ENCODE measurements at places on chromosomes 12 and 14.

DNA sequence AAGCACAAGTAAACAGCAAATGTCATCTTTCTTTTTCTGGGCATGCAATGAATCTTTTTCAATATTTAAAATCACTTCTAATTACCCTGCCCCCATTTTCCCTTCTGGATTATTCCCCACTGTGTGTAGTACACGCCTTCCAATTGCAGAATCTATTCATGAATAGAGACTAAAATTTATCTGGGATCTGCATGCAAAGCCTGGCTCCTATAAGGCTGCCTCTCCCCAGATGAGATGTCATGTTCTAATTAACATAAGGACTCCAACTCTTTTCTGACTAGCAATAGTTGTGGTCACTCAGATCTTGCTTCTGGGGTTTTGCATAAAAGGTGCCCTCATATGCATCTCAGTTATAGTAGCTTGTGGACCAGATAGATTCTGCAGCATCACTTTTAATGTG lies 473.5 kb downstream of the BTG1 start:
- no peak for DNase-seq

- DNase-seq, result peak; percentile 16
Observed at GRCh38 chr12:24561882-24562770, 386.8 kb downstream of the BCAT1 start.

- no peak for DNase-seq
Observed at GRCh38 chr12:123229051-123229450, 3.9 kb downstream of the MPHOSPH9 start.

- DNase-seq, result no peak
Observed at GRCh38 chr12:120235369-120236323, 29.9 kb downstream of the PXN start.

GRCh38 chr12:49276304-49277290 lies 11.7 kb downstream of the TUBA1C start:
- DNase-seq, result peak; percentile 49

DNA sequence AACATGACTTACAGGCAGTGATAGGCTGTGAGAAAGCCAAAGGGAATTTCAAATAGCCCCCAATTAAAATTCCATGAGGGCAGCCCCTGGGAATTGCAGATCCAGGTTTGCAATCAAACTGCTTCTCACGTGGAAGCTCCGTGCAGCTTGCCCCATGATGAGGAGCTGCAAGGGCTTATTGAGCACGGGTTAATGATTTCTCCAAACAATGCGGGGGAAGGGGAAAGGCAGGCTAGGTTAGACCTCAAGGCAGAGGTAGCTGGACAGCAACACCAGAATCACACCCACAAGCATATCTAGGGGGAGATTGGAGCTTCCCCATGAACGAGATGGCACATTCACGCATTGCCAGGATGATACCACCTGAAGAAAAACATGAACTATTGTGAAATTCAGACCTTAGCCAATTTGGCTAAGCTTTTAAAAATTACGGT lies 5.0 kb upstream of the DUSP6 start:
- no peak for DNase-seq

- DNase-seq, result no peak
Observed at GRCh38 chr12:18979401-18980126, 150.0 kb upstream of the PLEKHA5 start.

GRCh38 chr14:25132732-25133422 lies 82.9 kb upstream of the STXBP6 start:
- peak; percentile 75 for DNase-seq

DNA sequence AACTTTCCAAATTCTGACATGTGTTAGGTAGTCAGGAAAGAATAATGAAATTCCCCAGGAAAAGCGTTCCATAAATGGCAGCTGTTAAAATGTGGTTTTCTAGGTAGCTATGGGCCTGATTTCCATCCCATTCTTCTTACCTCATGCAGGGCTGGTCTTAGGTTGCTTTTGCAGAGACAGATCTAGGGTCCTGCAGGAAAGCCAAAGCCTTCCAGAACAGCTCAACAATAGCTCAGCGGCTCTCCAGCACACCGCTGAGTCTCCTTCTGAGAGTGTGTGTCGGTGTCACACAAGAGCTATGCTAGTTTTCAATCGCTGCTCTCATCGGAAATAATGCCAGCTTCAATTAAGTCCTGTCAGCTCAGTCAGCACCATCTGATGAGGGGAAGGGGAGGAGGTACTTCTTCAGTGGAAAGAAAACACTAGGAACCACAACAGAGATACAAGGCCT lies 106.7 kb downstream of the TMEM30B start:
- DNase-seq, result no peak

DNA sequence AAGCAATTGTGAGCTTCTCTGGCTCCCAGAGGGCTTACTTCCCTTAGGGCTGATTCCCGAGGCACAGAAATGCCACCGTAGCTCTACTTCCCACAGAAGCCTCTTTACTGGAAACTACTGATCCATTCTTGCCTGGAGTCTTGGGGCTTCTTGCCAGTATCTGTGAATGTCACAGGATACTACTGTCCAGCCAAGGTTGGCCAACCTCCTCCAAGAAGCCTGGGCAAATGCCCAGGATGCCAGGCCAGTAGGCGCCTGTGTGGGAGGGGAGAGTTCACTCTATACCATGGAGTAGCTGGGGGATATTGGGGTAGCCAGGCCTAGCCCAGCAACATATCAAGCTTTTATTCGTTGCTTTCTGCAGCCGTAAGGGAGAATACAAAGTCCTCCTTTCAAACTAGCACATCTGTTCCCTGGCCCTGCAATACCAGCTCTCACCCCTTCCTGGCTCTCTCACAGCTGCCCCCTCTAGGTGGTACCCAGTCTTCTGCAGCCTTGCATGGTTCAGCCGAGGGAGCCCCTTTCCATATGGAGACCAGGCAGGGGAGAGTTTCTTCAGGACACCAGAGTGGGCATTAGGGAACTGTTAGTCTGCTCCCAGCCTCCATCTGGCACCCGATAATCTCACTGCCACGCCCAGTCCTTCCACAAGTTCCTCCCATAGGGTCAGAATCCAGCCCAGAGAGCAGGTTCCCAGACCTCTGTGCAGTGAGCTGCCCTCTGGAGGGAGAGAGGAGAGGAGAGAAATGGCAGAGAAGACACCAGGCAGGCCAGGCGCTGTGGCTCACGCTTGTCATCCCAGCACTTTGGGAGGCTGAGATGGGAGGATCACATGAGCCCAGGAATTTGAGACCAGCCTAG lies 24.3 kb upstream of the PLEK2 start:
- peak; percentile 84 for DNase-seq

- no peak for DNase-seq
Observed at GRCh38 chr12:93202688-93203087, 175.0 kb upstream of the NUDT4 start.

DNA sequence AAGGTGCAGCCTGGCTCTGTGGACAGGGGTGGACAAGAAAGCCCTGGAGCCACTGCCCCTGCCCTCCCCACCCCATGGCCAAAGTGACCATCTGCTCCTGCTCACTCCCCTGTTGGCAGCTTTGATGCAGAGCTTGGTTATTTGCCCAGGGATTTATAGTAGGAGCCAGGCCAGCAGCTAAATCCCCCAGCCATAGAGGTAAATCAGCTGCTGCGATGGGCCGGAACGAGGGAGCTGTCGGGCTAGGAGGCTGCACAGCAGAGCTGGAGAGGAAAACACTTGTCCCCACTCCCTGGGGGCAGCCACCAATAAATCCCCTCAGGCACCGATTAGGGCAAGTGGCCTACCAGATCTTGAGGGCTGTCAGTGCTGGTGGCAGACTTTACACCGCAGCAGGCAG lies 26.0 kb downstream of the SMUG1 start:
- DNase-seq, result peak; percentile 54

GRCh38 chr12:43277651-43278540 lies 274.1 kb downstream of the ADAMTS20 start:
- DNase-seq, result no peak

DNA sequence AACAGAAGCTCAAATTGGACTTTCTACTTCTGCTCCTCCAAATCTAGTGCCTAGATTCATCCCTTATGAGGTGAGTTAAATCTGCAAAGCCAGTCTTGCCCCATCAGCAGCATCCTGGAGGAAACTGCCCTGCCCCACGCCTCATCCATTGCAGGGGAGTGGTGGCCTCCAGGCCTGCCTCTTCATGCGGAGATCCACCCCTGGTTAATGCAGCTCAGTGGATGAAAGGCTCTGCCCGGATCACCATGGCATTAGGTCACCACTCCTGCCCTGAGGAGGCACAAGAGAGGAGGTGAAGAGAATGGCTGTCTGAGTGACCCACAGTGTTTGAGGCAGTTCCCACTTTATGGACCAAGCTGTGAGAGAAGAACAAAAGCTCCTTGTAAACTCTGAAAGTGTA lies 218.1 kb downstream of the C12orf75 start:
- DNase-seq, result no peak

DNA sequence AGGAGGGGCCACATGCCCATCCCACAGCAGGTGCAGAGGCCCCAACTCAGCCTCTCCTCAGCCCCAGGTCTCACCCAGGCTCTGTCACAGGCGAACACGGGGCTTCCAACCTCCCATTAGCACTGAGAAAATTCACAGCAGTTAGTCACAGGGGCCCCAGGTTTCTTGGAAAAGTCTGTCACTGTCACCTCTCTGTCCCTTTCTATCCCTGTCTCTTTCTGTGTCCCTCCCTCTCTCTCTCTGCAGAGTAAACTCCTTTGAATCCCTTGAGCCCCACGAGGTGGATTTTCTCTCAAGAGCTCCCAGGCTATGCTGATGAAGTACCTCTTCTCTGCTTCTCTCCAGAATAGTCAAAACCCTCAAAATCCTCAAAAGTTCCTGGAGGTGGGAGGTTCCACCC lies 14.0 kb upstream of the ENDOU start:
- DNase-seq, result no peak

DNA sequence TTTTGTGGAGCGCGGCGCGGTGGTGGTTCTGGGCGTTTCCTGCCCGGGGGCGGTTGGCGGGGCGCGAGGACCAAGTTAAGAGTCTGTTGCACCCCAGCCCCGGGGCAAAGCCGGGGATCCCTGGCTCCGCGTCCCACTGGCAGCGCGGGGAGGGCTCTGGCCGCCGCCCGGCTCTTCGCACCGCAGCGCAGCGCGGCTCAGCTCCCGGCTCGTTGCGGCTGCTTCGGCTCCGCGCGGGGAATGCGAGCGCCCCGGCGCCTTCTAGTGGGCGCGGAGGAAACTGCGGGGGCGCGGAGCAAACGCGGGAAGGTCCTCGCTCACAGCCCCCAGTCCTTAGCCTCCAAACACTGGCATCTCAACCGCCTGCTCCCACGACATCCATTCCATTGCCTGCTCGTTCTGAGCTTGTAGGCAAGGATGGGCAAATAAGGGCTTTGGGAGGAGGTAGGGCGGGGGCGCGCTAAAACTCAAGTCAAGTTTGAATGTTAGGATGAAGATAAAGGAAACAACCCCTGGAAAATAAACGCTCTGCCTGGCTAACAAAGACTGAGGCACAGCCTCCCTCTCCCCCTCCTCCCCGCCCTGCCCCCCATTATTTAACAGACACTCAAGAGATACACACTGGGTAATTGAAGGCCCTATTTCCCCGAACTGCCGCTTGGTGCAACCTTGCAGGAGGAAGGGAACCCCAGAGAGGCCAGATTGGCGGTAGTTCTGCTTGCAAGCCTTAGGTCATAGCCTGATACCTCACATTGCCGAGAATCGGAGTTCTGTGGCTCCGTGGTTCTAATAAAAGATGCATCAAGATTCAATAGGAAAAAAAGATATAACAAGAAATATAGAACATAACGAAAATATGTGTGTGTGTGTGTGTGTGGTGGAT lies at the start of gene B4GALNT1:
TSS of gene B4GALNT1 (minus strand) at position 244 of the 883 bp plus-strand sequence. CDS start 1,069 bp downstream, outside the sequence.
- DNase-seq, result no peak

DNA sequence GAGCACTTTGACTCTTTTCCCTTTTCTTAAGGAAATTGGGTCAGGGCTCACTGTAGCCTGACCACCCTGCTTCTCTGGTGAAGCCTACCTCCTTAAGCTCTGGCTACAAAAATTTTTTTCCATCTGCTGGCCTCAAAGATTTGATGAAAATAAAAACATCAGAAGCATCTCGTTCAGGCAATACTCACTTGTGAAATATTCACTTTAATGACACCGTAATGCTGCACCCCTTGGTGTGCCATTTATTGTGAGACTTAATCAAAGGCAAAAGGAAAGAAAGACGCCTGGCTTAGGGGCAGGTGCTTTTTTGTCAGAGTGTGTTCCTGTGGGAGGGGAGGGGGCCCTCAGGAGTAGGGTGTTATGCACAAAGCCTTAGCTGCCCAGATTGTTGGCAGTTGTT lies 155.0 kb upstream of the TMPO start:
- DNase-seq, result no peak

DNA sequence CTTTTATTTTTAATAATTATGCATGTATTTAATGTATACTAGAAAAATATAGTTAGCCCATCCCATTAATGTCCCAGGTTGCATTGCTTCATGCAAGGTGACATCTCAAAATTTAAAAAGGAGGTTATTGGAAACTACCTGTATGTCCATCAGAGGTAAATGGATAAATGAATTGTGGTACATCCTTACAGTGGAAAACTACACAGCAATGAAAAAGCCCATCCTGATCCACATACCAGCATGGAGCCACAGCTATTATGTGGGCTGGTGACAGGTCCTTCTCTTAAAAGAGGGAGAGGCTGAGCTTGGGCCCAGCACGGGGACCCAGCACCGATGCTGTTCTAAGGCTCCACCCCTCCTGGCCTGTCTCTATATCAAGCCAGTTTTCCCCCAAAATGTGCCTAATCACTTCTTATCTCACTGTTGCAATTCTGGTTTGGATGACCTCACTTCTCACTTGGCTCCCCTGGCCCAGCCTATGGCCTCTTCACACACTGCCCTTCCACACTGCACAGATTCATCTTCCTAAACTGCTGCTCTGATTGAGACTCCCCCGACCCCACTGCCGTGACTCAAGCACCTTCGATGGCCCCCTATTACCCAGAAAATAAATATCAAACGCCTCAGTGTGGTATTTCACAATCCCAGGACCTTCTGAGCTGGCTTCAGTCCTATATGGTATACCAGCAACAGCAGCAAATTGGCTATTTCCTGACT lies 97.1 kb upstream of the NCOR2 start:
- DNase-seq, result no peak

GRCh38 chr14:54556535-54556934 lies 10.4 kb upstream of the SAMD4A start:
- DNase-seq, result no peak

DNA sequence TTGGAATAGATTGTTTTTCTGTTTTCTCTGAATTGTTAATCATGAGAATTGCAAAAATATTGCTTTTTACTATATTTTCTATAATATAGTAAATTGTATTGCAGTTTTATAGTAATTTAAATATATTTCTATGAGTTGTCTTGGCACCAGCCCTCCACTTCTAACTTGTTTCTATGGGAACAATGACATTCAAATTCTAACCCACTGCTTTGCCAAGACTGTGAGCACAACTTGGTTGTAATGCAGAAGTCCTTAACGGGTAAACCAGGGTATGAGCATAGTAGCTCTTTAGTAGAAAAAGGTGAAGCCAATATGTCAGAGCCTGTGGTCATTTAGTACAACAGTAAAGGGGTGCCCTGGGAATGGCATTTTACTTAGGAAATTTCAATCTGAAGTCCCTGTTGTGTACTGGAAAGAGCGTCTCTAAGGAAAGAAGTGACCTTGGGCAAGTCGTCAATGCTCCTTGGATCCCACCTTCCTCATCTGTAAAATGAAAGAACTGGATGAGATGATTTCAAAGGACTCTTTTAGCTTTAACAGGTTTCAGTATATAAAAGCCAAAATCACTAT lies 283.3 kb downstream of the ATP23 start:
- DNase-seq, result no peak

Measured in NCI-H524 treated with DMSO at 0.1 percent for 48 hours (cell line).